LHCN-M2 (cell line): ENCODE measurements at places on chromosomes 11 and 22.

GRCh38 chr11:106683435-106683834 lies 334.8 kb downstream of the GUCY1A2 start:
- DNase-seq: no peak

- peak; percentile 37 for DNase-seq
Measured at GRCh38 chr11:8192016-8192895, 23.4 kb upstream of the RIC3 start.

GRCh38 chr11:19768815-19769214 lies 56.2 kb downstream of the NAV2 start:
- no peak for DNase-seq

DNA sequence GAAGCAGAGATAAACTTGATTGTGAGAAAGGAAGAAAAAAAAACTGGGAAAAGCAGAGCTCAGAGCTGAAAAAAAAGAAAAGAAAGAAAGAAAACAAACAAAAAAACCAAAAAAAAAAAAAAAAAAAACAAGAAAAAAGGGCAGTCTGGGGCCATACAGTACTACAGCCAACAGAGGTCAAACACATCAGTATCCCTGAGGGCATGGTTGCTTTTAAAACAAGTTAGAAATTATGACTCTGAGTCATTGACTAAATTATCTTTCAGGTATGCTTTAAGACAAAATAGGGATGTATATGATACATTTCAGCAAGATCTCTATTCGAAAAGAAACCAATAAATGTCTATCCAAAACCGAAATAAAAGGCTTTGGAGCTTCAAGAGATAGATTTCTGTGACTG lies 37.1 kb upstream of the TLCD5 start:
- no peak for DNase-seq

DNA sequence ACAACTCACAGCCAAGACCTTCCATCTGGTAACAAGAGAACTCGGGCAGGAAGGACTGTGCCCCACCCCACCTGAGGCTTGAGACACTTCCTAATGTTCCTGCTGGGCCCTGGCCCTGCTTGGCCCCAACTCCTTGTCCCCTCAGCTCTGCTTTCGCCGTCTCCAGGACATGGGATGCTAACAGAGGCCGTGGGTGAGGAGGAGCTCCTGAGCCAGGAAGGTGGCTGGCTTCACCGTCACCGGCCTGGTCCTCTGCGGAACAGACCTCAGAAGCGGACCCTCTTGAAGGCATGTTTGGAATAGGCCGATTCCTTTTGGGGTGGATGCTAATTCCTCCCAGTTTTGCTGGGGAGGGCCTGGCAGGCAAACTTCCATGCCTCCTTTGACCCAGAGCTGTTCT lies 154.3 kb downstream of the CACNA1I start:
- DNase-seq: no peak

DNA sequence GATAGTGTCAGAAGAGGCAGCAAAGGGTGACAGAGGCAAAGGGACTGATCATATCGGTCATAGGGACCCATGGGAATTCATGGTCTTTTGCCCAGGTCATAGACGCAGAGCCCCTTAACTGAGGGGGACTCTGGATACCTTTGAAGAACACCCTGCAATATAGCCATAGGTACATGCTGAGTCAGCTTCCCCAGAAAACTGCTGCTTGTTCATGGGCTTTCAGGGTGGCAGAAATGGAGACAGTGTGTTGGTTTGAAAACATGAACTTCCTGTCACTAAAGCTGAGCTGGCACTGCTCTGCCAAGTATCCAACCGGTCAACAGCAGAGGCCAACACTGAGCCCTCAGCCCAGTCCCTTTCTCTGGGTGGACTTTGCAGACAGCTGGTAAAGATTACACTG lies 114.2 kb downstream of the EFCAB6 start:
- DNase-seq: no peak

- DNase-seq: peak; percentile 55
Measured at GRCh38 chr11:10181811-10182210, 112.2 kb downstream of the SBF2 start.

DNA sequence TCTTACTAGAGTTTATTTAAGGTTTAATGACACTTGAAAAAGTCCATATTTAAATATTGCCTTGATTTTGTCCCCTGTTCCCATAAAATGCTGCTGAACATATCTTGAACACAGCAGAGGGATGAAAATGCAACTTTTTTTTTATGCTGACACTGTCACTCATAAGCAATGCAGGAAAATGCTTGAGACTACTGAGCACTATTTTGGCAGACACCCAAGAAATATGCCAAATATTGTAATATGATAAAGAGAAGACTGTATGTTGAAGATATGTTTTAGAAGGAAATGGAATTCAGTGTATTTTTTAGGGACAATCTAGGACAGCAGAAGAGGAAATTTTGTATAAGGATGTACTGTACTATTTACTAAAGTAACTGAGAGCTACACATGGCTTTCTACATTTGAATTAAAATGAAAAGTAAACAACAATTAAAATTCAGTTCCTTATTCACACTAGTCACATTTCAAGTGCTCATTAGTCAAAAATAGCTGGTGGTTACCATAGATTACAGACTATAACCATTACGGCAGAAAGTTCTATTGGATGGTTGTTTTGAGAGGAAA lies 58.6 kb downstream of the LRRC4C start:
- no peak for DNase-seq

DNA sequence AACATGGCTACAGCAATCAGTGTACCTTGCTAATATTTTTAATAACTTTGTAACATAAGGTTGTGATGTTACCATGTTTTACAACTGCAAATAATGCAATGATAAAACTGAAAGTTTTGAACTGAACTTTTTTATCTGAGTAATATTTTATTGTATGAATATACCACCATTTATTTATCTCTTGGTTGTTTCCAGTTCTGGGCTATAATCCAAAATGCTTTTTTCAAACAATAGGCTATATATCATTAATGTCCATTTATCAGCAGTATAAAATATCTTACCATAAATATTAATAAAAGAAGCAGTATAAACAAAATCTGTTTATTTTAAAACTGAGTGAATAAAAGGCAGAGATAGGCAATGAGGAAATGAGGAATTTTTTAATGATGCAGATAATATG lies 63.3 kb downstream of the SIK3 start:
- no peak for DNase-seq

- DNase-seq: no peak
Measured at GRCh38 chr22:44372611-44373010, 59.9 kb upstream of the SHISAL1 start.

- DNase-seq: no peak
Measured at GRCh38 chr11:15613251-15613650, 498.5 kb downstream of the INSC start.

GRCh38 chr11:58739725-58740430 lies 8.1 kb upstream of the GLYAT start:
- no peak for DNase-seq

- DNase-seq: no peak
Measured at GRCh38 chr11:128411812-128412211, 175.5 kb downstream of the ETS1 start.

GRCh38 chr11:71433648-71434450 lies 14.3 kb downstream of the DHCR7 start:
- no peak for DNase-seq

- no peak for DNase-seq
Measured at GRCh38 chr22:27892064-27892463, 27.0 kb downstream of the PITPNB start.

DNA sequence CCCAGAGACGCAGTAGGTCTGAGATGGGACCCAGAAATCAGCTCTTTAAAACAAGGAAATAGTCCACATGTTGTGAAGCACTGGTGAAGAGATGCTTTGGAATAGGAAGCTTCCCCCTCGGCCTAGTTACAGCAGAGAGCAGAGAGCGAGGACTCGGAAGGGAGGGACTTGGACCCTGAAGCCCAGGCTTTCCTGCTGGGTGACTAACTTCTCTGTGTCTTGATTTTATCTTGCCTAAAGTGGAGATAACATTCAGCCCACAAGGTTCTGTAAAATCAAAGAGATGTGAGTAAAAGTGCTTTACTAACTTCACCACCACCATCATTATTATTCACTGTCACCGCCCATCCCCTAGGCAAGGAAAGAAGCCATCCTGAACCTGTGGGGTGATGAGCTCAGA lies 58.4 kb downstream of the THAP12 start:
- no peak for DNase-seq

- peak; percentile 37 for DNase-seq
Measured at GRCh38 chr11:64352099-64352994, 6.6 kb upstream of the RPS6KA4 start.

DNA sequence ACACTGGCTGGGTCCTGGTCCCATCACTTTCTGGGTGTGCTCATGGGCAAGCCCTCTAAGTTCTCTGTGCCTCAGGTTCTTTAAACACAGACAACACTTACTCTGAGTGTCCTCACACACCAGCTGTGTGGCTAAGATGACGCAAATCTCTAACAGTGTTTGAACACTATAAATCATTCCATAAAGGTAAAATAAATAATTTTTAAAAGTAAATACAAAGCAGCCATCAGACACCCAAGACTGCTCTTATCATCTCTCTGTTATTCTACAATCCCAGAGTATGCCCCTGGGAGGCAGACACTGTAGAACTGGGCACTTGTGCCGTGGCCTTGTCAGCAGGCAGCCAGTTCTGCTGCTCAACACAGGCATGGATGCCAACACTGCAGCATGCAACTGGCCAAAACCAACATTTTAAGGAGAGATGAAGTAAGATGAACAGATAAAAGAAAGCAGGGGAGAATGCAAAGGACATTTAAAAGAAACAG lies 56.8 kb downstream of the RPL27A start:
- DNase-seq: no peak

DNA sequence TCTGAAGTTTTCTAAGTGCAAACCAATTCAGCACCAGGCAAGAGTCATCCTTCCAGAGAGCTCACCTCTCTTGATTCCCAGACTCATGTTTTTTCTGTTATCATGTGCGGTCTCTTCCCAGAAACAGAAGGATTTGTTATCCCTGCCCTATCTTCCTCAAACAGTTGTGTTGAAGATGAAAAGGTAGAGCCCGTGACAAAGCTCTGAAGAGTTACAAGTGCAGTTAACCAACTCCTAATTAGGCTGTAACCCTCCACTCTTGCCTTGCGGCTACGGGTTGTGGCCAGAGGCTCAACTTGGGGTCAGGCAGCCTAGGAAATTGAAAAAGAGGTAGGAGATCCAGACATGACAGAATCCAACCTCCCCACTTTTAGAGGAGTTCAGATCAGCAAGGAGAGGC lies 76.2 kb upstream of the CADM1 start:
- no peak for DNase-seq

DNA sequence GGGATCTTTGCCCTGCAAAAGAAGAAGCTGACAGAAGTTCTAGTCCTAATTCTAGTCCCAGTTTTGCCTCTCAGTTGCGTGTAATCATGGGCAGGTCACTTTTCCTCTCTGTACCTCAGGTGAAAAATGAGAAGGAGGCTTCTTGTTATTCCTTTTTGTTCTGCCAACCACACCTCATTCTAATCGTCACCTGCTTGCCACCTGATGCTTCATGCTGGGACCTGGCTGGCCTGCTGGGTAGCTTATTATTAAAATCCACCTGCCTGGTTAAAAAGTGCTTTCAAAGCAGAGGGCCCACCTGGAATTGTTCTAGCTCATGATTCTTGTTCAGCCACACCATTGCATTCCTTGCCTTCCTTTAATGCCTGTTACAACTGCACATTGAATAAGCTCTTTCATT lies 8.4 kb upstream of the ALG8 start:
- no peak for DNase-seq

DNA sequence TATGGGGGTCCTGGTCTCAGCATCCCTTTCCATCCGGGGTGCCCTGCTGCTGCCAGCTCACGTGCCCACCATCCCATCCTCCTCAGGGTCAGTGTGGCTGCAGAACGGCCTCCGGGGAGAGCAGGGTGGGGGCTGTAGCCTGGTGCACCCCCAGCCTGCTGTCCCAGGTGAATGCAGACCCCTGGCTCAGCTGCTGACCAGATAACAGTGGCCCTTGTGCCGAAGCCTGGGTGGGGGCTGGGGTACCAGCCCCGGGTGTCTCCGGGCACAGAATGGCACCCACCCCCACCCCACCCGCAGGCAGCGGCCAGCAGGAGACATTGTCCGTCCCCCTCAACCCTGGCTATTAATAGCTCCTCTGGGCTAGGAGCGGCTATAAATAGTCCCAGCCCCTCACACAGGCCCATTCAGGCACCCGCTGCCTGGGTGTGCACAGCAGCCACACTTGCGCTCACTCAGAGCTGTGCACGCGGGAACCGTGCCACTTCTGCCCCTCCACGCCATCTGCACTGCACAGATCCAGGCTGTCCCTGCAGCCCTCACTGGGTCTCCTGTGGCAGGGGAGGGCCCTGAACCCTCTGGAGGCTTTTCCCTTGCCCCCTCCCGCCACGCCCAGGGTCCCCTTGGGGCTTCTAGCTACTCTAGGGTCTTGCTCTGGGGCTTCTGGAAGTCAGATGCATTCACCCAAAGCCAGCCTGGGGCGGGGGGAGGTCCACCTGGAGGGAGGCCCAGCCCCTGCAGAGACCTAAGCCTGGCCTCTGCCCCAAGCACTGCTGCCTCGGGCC lies 18.7 kb downstream of the CRELD2 start:
- DNase-seq: no peak

GRCh38 chr11:3623767-3624458 lies 17.9 kb downstream of the ART5 start:
- no peak for DNase-seq

GRCh38 chr11:19956228-19956627 lies 204.0 kb downstream of the DBX1 start:
- DNase-seq: no peak

DNA sequence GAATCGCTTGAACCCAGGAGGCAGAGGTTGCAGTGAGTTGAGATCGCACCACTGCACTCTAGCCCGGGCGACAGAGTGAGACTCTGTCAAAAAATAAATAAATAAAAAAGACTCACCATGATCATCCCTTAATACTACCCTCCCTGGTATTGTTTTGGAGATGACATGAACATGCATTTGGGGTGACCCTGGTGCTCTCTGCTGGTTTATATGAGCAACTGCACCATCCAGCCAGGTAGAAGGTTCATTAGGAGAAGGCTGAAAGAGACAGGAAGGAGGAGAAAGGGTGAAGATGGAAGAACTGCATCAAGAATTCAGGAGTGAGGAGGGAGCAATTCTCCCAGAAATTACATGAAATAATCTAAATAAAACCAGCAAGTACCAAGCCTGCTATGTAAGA lies 37.8 kb downstream of the SLC5A1 start:
- DNase-seq: peak; percentile 50

- no peak for DNase-seq
Measured at GRCh38 chr11:7941608-7942007, at the start of gene OR10A3. Gene OR10A3 (minus strand): TSS chr11:7941708. CDS start chr11:7939520, 2,188 bp downstream.

GRCh38 chr22:43310311-43310710 lies 32.9 kb downstream of the SCUBE1 start:
- peak; percentile 15 for DNase-seq

- no peak for DNase-seq
Measured at GRCh38 chr11:105538588-105538987, 71.3 kb upstream of the GRIA4 start.

DNA sequence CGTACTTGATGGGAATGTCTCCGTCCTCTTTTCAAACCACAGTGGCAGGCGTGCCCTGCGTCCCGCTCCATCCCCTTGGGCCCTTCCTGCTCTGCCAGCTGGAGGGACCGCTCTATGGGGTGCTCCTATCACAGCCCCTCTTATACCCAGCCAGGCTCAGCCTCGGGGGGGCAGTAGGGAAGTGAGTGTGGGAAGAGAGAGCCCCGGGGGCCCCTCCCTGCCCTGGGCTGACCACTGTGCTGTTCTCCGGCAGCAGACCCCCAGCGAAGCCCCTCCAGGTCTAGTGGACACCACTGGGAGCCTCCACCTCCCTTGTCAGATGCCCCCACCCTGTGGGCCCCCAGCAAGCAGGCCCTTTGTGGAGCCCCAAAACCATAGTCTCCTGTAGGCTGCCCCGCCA lies 572.5 kb downstream of the BRD1 start:
- no peak for DNase-seq
